ENCODE measurements at places on chromosomes 1 and 21.

DNA sequence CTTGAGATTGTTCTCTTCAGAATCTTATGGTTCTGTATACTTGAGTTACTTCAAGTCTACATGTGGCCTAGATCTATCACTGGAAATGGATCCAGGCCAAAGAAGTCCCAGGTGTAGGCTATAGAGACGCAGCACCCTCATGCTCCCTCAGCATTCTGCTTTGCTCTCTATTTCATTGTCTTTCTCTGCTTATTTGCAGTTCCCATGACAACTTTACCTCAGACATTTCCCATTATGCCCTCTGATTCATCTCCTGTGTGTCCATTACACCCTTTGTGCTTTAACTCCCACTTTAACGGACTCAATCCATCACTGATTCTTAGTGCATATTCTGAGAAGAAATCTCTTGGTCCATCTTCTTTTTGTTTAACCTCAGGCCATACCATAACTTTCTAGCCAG, 236.9 kb upstream of the NRIP1 start:
- H3K36me3 ChIP-seq = no peaks in the 10 kb centered on the region
- H3K27me3 ChIP-seq = peaks cover 2% of the 10 kb centered on the region
- no peak overlapping the region for H3K27ac ChIP-seq
- H3K4me1 ChIP-seq = peaks cover 3% of the 10 kb centered on the region
- no peak overlapping the region for H3K4me3 ChIP-seq

DNA sequence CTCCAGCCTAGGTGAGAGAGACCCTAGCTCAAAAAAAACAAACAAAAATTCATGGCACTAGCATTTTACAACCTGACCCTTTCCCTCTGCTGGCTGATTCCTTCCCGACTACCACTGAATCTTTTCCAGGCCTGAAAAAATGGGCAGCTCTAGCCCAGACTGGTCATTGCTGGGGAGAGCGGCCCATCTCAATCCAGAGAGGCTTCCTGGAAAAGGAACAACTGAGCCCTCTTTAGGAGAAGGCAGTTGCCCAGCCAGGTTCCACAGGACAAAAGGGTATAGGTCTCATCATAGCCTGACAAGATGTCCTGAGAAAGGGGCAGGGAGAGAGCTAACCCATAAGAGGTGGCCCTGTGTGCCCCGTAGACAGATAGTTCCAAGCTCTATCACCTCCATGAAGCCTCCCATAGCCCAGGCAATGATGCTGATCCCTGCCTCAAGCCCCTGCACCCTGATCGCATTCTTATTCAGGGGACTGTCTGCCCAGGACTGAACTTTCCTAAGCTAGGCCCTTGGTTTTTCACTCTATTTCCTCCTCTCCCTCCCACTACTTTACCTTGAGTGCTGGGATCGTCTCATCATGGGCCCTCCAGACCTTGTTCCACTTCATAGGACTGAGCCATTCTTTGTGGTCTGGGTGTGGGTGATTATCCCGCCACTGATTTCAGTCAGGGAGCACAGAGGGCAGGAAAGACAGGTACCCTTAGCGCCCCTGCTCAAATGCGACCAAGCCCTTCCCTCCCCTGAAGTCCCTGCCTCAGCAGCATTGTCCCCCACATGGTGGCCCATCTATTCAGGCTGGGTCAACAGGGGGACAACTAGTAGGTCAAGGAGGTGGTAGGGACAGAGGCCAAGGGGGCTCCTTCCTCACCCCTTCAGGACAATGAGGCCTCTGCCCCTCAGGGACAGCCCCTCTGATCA, 18.2 kb downstream of the RHBG start:
- H3K27me3 ChIP-seq = peaks cover 2% of the 10 kb centered on the region
- no peaks in the 10 kb centered on the region for H3K36me3 ChIP-seq
- DNase-seq = no peak
- no peak overlapping the region for H3K4me3 ChIP-seq
- H3K4me1 ChIP-seq = peaks cover 22% of the 10 kb centered on the region

GRCh38 chr1:6252374-6252710, 8.4 kb downstream of the HES3 start:
- no peaks in the 10 kb centered on the region for H3K36me3 ChIP-seq
- no peak for DNase-seq
- peaks cover 18% of the 10 kb centered on the region for H3K27me3 ChIP-seq
- H3K4me3 ChIP-seq = no peak overlapping the region
- no peak overlapping the region for H3K27ac ChIP-seq

- peaks cover 3% of the 10 kb centered on the region for H3K36me3 ChIP-seq
- no peak for DNase-seq
- H3K4me1 ChIP-seq = peaks cover 6% of the 10 kb centered on the region
- no peak overlapping the region for H3K27ac ChIP-seq
- H3K4me3 ChIP-seq = no peak overlapping the region
Observed at GRCh38 chr21:45162809-45163208, 88.4 kb downstream of the ADARB1 start.

GRCh38 chr1:87061742-87062156, 147.3 kb downstream of the HS2ST1 start:
- H3K4me1 ChIP-seq = no peaks in the 10 kb centered on the region
- H3K27ac ChIP-seq = no peak overlapping the region
- no peak for DNase-seq
- no peak overlapping the region for H3K4me3 ChIP-seq
- H3K27me3 ChIP-seq = no peaks in the 10 kb centered on the region

DNA sequence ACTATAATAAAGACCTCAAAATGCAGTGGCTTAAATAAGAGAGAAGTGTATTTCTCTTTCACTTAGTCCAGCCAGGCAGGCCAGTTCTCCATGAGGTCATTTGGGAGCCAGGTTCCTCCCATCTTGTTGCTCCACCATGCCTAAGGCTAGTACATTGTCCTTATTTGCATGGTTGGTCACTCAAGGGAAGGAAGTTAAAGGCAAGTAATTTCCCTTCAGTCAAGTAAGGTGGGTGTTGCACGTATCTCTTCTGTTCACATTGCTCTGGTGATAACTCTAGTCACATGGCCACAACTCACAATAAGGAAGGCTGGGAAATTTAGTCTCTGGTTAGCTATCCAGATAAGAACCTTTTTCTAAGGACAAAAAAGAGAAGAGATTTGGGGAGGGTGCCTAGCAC, 27.2 kb upstream of the TADA1 start:
- H3K4me3 ChIP-seq = no peak overlapping the region
- no peak overlapping the region for H3K27ac ChIP-seq
- no peaks in the 10 kb centered on the region for H3K36me3 ChIP-seq
- peaks cover 4% of the 10 kb centered on the region for H3K27me3 ChIP-seq
- DNase-seq = no peak

GRCh38 chr1:76864383-76864782, 2.9 kb upstream of the ST6GALNAC5 start:
- no peak for DNase-seq
- H3K4me1 ChIP-seq = no peaks in the 10 kb centered on the region
- H3K27ac ChIP-seq = no peak overlapping the region
- peaks cover 3% of the 10 kb centered on the region for H3K27me3 ChIP-seq
- no peak overlapping the region for H3K4me3 ChIP-seq

GRCh38 chr1:16318555-16318954, 33.7 kb downstream of the FBXO42 start:
- H3K36me3 ChIP-seq = no peaks in the 10 kb centered on the region
- no peak overlapping the region for H3K4me3 ChIP-seq
- peaks cover 3% of the 10 kb centered on the region for H3K4me1 ChIP-seq
- DNase-seq = no peak

DNA sequence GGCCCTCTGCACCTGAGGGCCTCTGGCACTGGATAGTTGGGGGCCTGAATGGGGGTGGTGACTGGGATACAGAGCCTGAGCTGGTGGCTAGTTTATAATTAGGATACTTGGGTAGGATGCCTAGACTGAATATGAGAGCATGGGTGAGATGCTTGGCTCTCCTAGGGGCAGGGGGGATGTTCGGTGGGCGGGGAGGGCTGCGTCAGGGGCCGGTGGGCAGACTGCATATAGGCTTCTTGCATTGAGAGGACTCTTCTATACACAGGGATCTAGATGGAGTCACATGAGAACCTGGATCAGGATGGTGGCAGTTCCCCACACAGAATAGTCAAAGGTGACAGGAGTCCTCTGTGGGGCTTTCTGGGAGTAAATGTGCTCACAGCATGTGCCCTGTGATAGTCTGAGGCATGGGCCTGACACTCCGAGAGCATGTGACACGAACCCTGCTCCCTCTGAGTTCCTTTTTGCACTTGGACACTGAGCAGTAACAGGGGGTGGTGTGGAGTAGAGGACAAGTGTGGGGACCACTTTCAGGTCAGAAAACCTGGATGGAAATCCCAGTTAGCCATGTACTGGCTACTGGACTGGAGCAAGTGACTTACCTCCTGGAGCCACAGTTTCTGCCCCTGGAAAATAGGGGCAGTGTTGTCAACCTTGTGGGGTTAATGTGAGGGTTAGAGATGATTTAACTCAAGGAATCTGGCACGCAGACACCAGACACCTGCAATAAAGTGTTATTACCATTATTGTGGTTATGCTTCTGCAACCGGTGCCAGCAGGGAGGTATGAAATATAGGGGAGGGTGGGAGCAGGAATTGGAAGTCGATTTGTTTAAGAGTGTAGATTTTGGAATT, 2.2 kb downstream of the MAP7D1 start:
- H3K4me3 ChIP-seq = peak overlapping the region; percentile 92
- DNase-seq = no peak
- peak overlapping the region; percentile 73 for H3K27ac ChIP-seq
- H3K36me3 ChIP-seq = peaks cover 35% of the 10 kb centered on the region
- H3K4me1 ChIP-seq = peaks cover 64% of the 10 kb centered on the region

DNA sequence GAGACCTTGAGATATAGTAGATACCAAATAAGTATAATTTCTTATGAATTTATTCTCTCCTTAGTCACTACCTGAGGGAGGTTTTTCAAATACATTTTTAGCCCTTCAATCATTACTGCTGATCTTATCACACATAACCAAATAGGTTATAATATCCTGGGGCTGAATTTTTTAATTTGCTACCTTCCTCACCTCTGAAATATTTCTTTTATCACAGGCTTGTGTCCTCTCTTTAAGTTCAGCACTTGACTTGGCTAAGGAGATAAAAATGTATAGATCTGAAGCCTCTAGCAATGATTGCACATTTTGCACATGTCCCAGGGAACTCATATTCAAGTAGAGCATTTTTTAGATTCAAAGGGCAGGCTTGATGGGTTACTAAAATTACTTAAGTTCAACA, 23.1 kb downstream of the CFH start:
- no peaks in the 10 kb centered on the region for H3K4me1 ChIP-seq
- no peak overlapping the region for H3K4me3 ChIP-seq
- no peaks in the 10 kb centered on the region for H3K36me3 ChIP-seq
- peaks cover 2% of the 10 kb centered on the region for H3K27me3 ChIP-seq
- H3K27ac ChIP-seq = no peak overlapping the region

DNA sequence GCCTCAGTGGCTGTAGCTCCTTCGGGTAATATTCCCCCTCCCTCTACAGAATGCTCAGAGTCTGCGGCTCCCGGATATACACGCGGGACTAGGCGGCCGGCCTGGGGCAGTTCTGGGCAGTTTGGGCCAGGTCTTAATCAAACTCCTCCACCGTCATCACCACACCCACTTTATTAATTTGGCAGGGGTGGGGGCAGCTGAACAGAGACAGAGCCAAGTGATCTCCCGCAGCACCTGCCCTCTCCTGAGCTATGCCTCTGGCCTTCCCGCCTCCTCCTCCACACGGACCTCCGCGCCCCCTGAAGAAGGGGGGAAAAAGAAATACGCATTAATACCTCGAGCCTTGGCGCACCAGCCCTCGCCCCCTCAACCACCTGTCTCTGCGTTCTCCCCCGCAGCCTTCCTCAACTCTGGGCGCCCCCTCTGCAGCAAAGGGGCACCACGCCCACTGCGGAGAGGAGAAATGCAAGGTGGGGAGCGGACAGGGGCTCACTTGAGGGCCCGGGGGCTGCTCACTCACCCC, 42.6 kb downstream of the CD34 start:
- peaks cover 20% of the 10 kb centered on the region for H3K36me3 ChIP-seq
- H3K4me3 ChIP-seq = peak overlapping the region; percentile 91
- H3K27ac ChIP-seq = no peak overlapping the region
- peaks cover 61% of the 10 kb centered on the region for H3K4me1 ChIP-seq

GRCh38 chr1:62274496-62275485, 44.4 kb downstream of the KANK4 start:
- DNase-seq = no peak
- no peak overlapping the region for H3K4me3 ChIP-seq
- peaks cover 9% of the 10 kb centered on the region for H3K36me3 ChIP-seq

DNA sequence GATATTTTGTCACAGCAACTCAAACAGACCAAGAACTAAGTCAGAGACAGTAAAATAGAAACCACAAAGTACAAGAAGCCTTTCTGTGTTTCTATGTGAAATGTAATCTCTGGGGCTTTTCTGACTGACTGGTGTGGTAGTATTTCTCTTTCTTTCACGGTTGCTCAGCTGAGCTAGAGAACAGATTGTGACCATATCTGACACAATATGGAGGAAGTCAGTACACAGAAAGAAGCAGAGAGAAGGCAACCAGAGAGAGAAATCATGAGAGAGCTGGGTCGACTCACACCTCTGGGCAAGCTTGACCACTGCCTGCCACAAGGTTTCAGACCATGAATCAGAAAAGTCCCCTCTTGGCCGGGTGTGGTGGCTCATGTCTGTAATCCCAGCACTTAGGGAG, 208.9 kb upstream of the GREM2 start:
- no peak overlapping the region for H3K27ac ChIP-seq
- no peaks in the 10 kb centered on the region for H3K36me3 ChIP-seq
- no peak for DNase-seq
- H3K27me3 ChIP-seq = no peaks in the 10 kb centered on the region

- H3K27me3 ChIP-seq = no peaks in the 10 kb centered on the region
- no peak overlapping the region for H3K27ac ChIP-seq
- no peaks in the 10 kb centered on the region for H3K36me3 ChIP-seq
Observed at GRCh38 chr21:37416914-37417313, 50.3 kb downstream of the DYRK1A start.

DNA sequence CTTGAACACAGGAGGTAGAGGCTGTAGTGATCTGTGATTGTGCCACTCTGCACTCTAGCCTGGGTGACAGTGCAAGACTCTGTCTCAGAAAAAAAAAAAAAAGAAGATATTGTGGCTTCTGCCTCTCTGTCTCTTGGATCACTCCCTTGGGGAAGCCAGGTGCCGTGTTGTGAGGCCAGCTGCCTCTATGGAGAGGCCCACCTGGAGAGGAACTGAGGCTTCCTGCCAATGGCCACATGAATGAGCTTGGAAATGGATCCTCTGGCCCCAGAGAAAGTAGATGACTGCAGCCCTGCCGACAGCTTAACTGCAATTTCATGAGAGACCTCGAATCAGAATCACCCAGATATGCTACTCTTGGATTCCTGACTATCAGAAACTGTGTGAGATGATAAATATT, 19.7 kb upstream of the AK2 start:
- no peaks in the 10 kb centered on the region for H3K36me3 ChIP-seq
- H3K4me3 ChIP-seq = no peak overlapping the region
- H3K4me1 ChIP-seq = peaks cover 3% of the 10 kb centered on the region
- H3K27me3 ChIP-seq = peaks cover 2% of the 10 kb centered on the region
- no peak overlapping the region for H3K27ac ChIP-seq

DNA sequence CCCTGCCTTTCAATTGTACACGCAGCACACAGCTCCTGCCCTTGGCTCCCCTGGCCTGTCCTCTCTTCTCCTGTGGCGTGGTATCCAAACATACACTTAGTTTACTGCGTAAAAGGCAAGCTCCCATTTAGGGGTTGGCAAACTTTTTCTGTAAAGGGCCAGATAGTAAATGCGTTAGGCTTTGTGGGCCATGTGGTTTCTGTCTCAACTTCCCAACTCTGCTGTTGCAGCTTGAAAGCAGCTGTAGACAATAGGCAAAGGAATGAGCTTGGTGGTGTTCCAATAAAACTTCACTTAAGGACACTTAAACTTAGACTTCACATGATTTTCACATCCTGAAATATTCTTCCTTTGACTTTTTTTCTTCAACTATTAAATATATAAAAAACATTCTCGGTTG, 63.3 kb downstream of the RHOU start:
- no peak overlapping the region for H3K4me3 ChIP-seq
- no peak overlapping the region for H3K27ac ChIP-seq
- no peak for DNase-seq
- no peaks in the 10 kb centered on the region for H3K4me1 ChIP-seq
- no peaks in the 10 kb centered on the region for H3K36me3 ChIP-seq
